ENCODE measurements at places on chromosomes 2 and 18. TPM values are rescaled to one million over a fixed set of nuclear protein-coding genes. Genes with fewer than 3 reads are reported as not detected.

Gene CHRNG
- polyA plus RNA-seq: not detected

Gene TDRD15
- not detected for polyA plus RNA-seq

Gene STPG4
- not detected for polyA plus RNA-seq

Gene NFATC1
- 8.3 TPM for polyA plus RNA-seq

Gene SERPINB11
- polyA plus RNA-seq: not detected

Gene SERPINB10
- polyA plus RNA-seq: 0.56 TPM

Gene CDH20
- not detected for polyA plus RNA-seq

Gene C2orf72
- polyA plus RNA-seq: not detected

Gene PLB1
- polyA plus RNA-seq: 35.8 TPM

All from CD14-positive monocyte (primary cell).